ENCODE measurements at places on chromosomes 1 and 21. TPM values are rescaled to one million over a fixed set of nuclear protein-coding genes. Genes with fewer than 3 reads are reported as not detected.

- no peak for DNase-seq
These were observed 20.3 kb downstream of the NFIA start for GRCh38 chr1:61102621-61103020.

The PTPN22 gene
- total RNA-seq, result 82.5 TPM

DNA sequence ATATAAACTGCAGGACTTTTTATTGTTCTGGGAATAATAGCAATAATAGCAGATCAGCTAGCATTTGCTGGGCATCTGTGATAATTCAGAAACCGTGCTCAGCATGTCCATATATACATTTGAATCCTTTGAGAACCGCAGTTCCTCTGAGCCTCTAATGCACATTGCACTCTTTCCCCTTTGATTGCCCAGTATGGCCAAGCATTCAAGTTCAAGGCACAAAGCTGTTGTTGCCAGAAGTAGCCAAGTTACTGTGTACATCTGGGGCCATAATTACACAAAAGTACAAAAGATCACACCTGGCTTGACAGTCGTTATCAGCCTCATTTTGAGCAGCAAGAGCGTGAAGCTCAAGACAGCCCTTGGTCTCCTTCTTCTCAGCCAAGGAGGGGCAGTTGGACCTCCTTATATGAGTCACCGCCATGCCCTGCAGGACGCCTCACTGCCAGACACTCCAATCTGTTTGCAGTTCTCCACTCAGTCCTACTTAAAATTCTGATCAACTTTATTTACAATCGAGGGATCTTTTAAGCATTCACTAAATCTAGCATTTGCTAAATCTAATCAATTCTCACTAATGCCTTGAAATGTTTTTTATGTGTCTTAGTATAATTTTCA is 216.0 kb downstream of the SLC35F3 start:
- no peak for DNase-seq

The URB2 gene
- 12.3 TPM for total RNA-seq

The DENND2C gene
- total RNA-seq, result 0.88 TPM

GRCh38 chr1:65224681-65225091 is 76.7 kb downstream of the AK4 start:
- no peak for DNase-seq

- no peak for DNase-seq
These were observed 19.4 kb downstream of the FYB2 start for GRCh38 chr1:56799605-56800400.

DNA sequence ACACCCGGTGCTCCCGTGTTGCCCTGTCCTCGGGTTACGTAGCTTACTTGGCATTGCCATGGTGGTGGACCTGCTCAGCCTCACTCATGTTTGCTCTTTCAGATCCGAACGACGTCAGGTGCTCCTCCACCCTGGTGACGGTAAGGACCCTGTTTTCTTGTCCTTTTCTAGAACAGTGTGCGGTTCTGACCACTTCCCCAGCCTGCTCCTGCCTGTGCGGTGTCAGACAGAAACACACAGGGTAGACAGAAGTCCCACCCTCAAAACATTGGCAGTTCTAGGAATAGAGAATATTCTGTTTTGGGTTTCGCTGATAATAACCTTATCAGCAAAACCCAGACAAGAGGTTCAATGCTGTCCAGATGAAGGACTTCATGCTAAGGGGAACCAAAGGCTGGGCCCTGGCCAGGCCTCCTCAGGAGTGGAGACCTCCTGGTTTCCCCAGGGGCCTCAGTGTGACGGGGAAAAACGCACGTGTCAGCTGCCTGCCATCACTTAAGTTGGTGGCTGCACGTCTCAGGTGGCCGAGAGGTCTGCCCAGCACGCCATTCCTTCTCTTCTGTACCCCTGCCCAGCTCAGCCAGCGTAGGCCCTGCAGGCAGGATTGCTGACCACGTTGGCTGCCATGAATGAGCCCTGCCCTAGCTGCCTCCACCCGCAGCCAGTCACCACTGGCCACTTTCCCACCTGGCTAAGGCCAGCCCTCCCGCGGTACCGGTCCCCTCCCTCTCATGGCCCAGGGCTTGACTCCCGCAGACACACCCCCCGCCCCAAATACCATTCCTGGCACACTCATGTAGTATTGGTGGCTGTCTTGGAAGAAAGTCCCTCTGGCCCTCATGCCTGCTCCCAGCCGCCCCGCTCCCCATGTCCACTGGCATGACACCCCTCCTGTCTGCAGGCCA is 33.6 kb downstream of the SLC37A1 start:
- DNase-seq, result no peak

- no peak for DNase-seq
These were observed 61.2 kb upstream of the TRABD2B start for GRCh38 chr1:48058135-48059025.

GRCh38 chr1:219751870-219752507 is 139.1 kb upstream of the ZC3H11B start:
- DNase-seq, result no peak

The TESK2 gene
- 5.9 TPM for total RNA-seq

DNA sequence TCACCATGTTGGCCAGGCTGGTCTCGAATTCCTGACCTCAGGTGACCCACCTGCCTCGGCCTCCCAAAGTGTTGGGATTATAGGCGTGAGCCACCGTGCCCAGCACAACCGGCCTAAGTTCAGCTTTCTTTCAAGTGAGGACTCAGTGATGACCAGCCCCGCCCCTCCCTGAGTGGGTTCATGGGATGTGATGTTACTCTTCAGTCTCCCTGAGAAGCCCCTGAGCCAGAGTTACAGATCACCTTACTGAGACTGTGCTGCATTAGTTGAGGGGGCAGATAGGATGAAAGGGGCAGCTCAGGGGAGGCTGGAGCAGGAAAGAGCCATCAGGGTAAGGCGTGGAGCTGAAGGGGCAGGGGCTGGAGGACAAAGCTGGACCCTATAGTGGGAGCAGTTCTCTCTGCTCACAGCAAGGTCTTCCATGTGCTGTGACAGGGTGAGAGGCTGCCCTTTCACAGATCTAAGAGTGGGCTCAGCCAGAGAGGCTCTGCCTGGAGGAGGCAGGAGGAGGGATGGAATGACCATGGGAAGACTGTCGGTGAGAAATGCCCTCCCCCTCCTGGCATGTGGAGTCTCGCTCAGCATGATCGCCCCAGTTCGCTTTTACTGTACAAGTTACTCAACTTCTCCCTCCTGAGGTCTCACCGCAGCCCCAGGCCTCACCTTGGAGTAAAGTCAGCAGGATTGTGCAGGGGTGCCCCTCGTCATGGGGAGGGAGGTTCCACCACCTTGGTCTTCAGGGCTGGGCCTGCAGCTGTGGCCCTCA is 13.4 kb downstream of the SH2D2A start:
- no peak for DNase-seq

The MAP3K21 gene
- 2.7 TPM for total RNA-seq

DNA sequence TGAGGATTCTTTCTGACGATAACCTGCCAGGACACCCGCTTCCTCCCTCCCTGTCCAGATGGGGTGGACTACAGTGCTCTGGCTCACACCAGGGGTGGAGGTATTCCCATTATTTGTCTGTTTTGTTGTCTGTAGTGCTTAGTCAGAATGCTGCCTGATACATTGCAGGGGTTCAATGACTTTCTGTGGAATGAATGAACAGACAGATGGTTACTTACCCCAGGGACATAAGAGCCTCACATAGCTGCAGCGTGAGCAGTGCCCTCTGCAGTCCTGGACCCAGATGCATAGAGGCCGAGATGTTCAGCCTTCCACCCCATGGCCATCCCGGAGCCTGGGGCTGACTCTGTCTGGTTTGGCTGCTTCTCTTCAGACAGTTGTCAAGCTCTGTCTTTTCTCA is 13.0 kb upstream of the F3 start:
- no peak for DNase-seq

GRCh38 chr1:218588540-218589172 is 243.5 kb downstream of the TGFB2 start:
- no peak for DNase-seq

The ATAD3C gene
- 2.8 TPM for total RNA-seq

DNA sequence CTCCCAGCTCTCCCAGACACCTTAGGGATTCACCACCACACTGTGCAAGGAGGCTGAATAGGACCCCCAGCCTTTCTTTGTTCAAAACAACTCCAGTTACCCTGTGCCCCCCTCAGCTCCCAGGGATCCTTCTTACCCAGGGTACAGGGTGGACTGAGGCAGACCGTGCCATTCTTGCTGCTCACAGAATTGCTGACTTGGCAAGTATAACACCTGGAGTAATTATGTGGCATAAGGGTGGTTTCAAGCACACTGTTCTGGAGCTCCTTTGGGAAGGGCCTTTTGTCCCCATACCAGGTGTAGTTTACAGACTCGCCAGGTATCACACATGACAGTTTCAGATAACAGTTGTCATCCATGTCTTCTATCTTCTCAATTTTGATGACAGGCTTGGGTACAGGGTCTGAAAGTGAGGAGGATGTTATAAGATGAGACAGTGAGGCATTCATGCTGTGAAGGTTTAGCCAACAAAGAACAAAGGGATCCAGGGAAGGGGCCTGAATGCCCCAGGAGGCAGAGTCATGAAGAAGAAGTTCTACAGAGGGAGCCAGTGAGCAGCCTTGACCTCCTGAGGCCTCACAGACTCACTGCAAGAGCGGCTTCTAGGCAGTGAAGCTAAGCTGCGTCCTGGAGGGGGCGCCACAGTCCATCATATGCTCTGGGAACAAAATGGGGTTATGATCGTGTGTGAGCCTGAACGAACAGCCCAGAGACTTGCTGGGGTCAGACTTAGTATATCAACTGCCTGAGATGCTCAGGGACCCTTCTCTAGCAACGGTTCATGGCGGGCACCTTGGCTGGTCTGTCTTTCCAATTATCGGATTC is 30.3 kb downstream of the CD48 start:
- peak; percentile 92 for DNase-seq

DNA sequence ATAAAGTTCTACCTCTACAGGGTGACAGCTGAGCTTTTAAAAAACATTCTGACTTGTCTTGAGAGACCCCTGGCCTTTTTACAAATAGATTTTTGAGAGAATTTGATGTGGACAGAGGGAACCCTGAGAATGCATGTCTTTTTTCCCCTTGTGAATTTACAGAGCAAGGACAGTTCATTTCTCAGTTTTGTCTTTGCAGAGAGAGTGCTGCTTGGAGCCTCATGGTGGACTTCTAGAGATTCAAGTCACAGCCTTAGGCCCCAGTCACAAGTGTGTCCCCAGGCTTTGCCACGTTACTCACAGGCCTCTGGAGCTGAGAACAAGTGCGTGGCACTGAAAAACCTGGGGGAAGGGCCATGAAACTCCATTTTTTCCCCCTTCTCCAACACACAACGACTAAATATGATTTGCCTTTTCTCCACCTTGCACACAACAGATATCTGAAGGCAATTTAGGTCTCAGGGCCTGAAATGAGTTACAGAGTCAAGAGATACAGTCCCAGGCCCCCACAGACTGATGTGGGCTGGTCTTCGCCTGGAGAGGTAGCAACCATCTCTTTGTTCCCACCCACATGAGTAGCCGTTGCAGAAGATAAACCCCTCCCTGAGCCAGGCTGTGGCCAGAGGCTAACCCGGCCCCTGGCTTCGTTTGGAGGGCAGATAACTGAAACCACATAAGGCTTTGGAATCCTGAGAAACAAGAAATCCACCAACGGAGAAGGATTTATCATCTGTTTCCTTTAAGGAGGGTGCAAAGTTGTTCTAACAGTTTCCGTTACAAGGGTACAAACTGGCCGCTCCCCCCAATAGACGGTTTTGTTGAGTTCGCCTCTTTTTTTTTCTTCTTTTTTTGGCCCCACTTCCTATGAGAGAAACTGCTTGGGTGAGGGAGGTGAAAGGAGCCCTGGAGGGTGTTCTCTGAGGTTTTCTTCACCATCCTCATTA is 1.0 kb upstream of the PIGV start:
- DNase-seq, result peak; percentile 46

GRCh38 chr1:101738475-101738874 is 258.3 kb downstream of the OLFM3 start:
- no peak for DNase-seq

DNA sequence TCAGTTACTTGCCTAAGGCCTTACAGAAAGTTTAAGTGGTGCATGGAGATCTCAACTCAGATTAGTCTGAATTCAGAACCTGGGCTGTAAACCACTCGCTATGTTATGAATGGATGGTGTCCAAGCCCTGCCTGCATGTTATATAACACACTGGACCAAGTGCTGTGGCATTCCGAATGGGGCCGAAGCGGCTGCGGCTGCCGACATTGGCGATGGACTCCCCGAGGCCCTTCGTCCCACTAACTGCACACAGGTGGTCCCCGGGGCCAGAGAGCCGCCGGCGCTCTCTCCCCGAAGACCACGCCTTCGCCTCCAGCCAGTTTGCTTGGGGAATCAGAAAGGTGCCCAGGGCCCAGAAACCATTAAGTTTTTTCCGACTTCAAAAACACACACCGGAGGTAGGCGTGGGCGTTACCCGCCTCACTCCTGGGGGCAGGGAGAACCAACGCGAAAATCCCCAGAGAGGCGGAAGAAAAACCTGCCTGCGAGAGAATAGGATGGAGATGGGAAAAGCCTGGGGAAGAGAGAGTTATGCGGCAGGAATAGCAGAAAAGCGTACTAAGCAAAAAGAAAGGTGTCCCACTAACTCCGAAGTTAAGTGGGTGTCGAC is 579 bp upstream of the TENT5C start:
- DNase-seq, result no peak

DNA sequence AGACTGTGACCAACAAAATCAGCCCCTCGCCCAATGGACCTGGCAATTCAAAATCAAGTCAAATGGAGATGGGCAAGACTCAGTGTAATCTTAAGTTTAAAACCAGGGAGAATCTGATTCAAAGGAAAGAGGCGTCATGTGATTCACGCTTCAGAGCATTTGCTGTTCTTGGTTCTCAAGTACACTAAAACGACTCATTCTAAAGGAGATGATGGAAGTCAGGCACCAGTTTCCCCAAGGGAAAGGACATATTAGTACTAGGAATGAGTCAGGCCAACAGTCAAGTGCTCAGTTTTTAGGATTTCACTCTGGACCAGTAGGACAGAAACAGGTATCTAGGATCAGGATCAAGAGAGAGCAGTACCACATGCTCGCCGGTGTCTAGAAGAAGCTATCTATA is 429.6 kb downstream of the PLPP3 start:
- no peak for DNase-seq

- no peak for DNase-seq
These were observed 70.7 kb downstream of the AGPAT3 start for GRCh38 chr21:43935711-43936110.

GRCh38 chr21:45280178-45280821 is 7.4 kb downstream of the POFUT2 start:
- no peak for DNase-seq

All from activated T-cell treated with anti-CD3 and anti-CD28 coated beads, Interleukin-2, amount 50 U/mL, for 72 hours (primary cell).